ENCODE measurements at places on chromosomes 3 and 15.

GRCh38 chr3:147589016-147589415, 179.9 kb downstream of the ZIC1 start:
- no peak for DNase-seq

DNA sequence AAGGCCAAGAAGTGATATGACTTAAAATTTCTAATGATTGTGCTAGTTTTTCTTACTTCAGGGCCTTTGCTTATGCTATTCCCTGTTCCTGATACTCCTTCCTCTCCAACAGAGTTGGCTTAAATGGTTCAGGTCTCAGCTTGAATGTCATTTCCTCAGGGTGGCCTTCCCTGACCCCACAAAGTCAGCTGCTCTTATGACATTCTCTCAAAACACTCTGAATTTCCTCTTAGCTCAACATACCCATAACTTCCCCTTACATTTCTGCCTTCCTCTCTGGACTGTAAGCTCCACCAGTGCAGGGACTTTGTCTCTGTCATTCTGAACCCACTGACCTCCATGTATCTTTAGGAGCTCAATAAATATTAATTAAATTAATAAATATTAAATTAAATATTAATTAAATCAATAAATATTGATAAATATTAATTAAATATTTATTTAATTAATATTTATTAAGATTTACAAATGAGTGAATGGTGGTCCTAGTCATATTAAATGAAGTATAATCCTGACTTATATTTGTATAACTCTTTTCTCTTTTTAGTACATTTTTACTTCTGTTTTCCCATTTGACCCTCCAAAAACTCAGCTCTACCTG, 17.9 kb upstream of the TMCC1 start:
- no peak for DNase-seq

- no peak for DNase-seq
Measured at GRCh38 chr3:179819379-179819778, 166.5 kb downstream of the USP13 start.

DNA sequence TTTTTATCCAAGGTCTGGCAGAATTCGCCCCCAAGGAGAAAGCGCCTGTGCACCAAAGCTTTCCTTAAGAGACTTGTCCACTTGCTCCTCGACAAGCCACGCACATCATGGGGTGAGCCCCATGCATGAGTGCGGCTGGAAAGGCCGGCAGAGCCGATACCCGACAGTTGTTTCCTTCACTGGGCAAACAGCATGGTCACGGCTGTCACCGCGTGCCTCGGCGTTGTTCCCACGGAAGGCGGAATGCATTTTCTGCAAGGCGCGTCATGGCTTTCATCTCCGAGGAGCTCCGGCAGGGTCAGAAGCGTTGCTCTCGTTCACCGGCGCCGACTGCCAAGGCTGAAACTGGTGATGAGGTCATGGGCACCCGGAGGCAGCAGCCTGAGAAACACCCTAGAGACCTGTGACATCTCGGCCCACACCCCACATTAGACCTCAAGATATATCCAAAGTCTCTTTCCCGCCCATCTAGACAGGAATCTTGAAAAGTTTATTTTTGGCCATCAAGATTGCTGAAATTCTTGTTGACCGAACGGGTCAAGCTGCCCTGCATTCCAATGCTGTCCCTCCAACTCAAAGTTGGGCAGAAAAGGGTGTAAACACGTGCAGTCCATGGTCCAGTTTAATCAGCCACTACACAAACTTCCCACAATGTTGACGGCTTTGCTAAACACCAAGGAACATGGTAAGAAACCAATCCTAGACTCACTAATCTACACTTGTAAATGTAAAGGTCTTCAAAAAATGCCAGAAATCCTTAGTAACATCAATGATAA, 604 bp upstream of the TJP1 start:
- peak; percentile 15 for DNase-seq

Data from RPMI8226 (cell line).